ENCODE measurements at places on chromosomes 13 and 19.
A peak's percentile ranks its signal among the peaks of the same experiment; 100 is the strongest.

DNA sequence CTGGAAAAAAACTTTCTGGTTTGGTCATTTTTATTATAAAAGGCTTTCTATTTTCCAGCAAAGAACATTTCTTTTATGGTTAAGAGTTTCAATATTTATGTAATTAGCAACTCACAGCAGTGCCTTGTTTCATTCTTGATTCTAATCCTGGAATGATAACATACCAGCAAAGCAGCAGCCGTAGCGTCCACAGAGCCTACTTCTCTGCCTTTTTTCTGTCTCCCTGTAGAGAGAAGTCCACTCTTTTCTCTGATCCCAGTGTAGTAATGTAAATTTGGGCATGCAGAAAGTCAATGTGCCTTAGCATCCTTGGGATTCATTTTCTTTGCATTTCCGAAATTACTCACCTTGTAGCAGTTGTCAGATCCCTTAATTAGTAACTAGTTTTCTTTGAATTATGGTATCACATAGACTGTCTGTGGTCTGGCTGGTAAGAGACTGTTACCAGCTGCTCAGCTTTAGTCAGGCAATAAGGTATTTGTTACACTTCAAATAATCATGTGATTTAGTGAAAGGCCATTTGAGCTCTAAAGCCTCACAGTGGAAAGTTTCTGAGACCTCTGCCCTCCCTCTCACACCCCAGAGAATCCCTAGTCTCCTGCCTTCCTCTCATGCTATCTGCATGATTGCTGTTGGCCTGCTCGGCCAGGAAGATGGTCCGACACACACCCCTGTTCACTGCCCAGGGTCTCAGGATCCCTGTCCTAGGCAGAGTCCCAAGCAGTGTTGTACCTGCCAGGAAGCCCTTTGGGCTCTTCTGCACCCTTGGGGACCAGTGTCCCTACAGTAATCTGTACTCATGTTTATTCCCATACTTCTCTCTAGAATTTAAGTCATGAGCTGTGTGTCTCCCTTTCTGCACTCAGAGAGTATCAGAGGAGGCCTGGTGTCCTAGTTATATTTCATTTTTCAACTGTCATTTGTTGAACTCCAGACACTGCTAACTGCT is 86.3 kb downstream of the LRCH1 start:
- no peak for DNase-seq

- no peak for DNase-seq
These were observed 338.6 kb downstream of the FGF9 start for GRCh38 chr13:22009500-22009899.

- DNase-seq = no peak
These were observed 97.1 kb downstream of the HSPH1 start for GRCh38 chr13:31064636-31065035.

GRCh38 chr19:27993619-27994570 is 1219.1 kb downstream of the UQCRFS1 start:
- no peak for DNase-seq

DNA sequence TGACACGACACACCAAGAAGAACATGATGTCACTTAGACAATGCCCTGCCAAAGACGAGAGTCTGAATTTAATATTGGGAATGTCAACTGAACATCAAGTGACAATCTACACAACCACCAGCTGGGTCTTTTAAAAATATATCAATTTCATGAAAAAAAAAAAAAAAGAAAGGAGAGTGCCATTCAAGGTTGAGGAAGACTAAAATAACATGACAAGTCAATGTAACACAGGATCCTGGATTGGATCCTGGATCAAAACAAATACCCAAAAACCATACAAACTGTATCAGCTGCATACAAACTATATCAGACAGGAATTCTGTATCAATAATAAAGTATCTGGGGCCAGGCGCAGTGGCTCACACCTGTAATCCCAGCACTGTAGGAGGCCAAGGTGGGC is 4.7 kb downstream of the ZNF329 start:
- DNase-seq = no peak

- DNase-seq = no peak
These were observed 146.6 kb downstream of the KLF12 start for GRCh38 chr13:73987618-73988017.

DNA sequence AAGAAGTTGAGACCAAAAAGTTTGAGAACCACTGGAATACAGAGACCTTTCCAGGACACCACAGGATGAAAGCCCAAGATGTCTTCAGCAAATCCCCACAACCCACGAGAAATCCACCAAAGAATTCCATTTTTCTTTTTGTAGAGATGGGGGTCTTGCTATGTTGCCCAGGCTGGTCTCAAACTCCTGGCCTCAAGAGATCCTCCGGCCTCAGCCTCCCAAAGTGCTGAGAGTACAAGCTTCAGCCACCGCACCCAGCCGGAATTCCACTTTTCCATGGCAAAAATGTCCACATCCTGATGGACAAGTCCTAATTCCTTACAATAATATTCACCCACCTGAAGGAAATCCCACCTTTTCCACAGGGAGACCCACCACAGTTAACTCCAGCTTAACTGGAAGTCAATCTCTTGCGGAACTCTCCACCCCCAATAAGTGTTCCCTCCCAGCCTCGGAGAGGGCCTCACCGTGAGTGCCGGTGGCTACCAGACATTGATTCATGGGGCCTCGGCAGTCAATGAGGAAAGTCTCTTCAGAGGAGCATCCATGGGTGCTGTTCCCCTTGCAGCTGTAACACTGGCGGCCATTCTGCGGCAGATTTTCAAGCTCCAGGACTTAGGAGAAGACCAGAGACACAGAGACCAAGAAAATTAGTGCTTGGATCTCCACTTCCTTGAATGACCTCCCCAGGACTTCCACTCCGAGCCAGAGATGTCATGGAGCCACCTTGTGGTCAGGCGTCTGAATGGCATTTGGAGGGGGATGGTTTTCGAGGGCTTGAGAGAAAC is 12.3 kb upstream of the CADM4 start:
- peak; percentile 26 for DNase-seq

DNA sequence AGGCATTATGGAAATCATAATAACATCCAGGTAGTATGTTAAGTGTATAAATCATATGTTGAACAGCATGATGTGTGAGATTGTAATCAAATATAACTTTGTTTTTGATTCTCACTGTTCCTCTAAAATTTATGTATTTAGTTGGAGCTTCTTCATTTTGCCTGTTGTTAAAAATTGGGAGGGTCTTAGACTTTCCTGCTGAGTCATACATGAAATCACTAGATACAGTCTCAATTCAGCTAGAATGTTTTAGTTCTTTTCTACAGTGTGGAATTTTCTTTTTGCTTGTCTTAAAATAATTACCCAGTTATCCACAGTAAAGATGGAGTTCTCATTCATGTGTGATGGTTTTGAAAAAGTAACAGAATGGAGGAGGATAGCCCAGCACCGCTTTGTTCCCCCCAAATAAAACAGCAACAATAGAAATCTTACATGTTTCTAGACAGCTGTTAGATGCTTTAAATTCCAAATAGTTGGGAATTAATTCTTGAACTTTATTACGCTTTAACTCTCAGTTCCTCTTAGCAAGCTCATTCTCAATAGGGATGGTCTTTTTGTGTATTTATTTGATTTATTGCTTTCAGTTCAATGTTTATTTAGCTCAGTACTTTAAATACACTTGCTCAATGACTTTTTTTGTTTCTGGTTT is 109.5 kb downstream of the PDS5B start:
- no peak for DNase-seq

GRCh38 chr19:12840091-12841079 is 2.1 kb downstream of the MAST1 start:
- no peak for DNase-seq

DNA sequence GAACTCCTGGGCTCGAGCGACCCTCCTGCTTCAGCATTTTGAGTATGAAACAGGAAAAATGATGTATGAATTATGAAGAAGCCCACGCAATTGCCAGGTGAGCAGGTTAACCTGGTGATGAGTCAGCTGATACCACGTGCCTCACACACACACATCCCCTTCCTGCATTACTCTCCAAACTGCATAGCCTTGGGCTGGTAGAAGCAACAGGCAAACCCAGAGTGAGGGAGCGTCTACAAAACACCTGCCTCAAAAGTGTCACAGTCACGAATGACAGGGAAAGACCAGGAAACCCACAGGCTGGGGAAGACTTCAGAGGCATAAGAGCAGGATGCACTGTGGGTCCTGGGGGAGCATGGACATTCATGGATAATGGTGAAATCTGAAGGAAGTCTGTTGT is 192.8 kb upstream of the IRS2 start:
- DNase-seq = no peak

DNA sequence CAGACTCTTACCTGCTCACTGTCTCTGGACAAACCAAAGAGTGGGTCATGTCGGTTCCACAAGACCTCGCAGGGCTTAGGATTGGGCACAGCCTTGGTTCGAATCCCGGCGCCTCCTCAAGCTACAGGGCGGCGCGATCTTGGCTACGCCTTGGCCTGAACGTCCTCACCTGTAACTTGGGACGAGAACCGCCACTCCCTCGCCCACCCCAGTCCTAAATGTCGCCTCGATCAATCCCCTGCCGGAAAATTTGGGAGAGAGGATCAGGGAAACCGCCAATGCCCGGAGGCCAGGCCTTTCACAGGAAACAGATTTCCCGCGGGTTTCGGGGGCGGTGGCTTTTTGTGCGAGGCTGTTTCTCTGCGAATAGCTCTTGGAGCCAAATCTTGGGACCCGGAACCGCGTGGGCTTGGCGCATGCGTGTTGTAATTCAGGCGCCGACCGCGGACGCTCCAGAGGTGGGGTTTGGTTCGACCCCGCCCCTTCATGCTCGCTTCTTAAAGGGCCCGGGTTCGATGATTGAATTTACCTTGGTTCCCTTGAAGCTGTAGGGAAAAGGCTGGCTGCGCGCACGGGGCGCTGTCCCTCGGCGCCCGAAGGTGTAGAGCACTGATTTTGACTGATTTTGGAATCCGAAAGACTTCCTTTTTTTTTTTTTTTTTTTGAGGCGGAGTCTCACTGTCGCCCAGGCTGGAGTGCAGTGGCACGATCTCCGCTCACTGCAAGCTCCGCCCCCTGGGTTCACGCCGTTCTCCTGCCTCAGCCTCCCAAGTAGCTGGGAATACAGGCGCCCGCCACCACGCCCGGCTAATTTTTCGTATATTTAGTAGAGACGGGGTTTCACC is at the start of gene NR2C2AP:
Gene NR2C2AP (minus strand): TSS at position 403 of the 845 bp plus-strand sequence. CDS start 354 bp downstream, at position 49.
- peak; percentile 87 for DNase-seq

DNA sequence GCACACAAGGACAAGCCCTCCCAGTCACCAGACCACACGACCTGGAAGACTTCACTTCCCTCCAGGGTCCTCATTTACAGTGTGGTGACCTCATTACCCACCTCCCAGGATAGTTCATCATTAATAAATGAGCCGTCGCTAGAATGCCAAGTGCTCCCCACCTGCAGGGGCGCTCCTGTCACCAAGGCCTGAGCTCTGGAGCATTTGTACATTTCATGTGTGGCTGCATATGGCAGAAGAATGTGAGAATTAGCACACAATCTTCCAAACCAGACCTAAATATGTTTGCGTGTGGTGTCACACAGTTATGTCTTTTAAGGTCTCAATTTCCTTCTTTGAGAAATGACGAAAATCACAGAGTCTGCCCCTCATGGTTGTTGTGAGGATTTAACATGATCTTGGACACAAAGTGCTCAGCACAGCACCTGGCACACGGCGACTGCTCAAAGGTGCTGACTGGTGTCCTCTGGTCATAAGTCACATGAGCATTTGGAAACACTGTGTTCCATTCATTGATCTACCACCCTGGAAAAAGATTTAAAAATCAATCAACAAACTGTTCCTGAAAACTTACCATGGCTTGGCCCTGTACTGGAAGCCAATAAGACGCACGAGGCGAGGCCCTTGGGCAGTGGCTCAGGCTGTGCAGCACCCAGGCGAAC is 150.6 kb upstream of the SPACA7 start:
- no peak for DNase-seq

- DNase-seq = no peak
These were observed 90.3 kb downstream of the RNF17 start for GRCh38 chr13:24854311-24854710.

DNA sequence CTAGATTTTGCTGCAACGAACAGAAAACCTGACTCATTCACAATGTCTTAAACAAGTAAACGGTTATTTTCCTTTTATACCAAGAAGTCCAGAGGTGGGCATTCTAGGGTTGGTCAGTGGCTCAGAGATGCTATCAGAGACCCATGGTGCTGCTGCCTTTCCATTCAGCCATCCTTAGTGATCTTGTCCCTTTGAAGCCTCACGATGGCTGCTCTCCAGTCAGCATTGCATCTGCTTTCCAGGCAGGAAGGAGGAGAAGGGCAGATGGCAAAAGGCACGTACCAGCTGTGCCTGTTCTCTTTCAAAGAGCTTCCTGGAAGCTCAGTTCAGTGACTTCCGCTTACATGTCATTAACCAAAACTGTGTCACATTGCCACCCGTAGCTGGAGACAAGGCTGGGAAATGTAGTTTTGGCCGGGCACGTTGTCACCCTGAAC is 30.1 kb downstream of the WDFY2 start:
- DNase-seq = peak; percentile 20

DNA sequence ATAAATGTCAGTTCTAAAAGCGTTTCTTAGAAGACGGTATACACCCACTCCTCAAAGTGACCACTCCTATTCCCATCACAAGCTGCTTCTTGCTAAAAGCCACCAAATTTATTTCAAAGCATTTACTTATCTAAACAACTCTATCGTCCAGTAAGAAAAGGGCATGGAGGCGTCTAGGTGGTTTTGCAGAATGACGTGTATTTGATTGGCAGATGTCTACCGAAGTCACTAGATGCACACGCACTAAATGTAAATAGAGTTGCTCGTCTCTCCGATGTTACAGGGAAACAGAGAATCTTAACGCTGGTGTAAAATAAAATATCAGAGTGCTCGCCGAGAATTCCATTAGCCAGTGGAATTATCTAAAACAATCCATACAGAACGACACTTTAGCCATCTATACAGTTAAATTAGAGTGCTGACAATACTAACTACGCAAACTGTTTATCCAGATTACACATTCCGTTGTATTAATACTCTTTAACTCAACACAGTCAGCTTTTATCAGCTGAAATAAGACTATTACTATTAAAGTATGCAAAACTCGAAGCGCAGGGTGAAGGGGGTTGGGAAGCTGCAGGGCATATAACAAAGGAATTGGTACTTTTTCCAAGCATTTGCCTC is 1.9 kb downstream of the KLF12 start:
- peak; percentile 36 for DNase-seq

GRCh38 chr13:102815788-102816187 is 16.9 kb downstream of the BIVM start:
- no peak for DNase-seq

GRCh38 chr19:15381429-15381828 is 1.8 kb upstream of the AKAP8 start:
- no peak for DNase-seq

DNA sequence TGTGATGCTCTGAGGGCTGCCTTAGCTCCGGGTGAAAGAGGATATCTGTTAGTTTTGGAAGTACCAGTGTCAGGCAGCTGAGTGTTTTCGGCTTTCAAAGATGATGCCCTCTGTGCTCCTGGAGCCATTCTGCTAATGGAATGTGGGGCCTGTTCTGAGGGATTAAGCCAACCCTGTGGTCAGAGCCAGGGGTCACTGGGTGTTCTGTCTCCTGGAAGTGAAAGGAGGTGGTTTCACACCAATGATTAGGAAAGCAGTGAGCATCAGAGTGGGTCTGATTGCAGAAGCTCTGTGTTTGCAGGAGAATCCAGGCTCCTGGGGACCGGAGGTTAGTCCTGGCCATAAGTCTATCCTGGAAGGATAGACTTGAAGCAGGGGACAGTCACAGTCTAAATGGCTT is 94.6 kb downstream of the UQCRFS1 start:
- DNase-seq = no peak

GRCh38 chr19:34232566-34233481 is 21.5 kb upstream of the GARRE1 start:
- no peak for DNase-seq

Measured in effector memory CD8-positive, alpha-beta T cell (primary cell).